ENCODE measurements at places on chromosomes 1 and 21.
A peak's percentile ranks its signal among the peaks of the same experiment; 100 is the strongest.

DNA sequence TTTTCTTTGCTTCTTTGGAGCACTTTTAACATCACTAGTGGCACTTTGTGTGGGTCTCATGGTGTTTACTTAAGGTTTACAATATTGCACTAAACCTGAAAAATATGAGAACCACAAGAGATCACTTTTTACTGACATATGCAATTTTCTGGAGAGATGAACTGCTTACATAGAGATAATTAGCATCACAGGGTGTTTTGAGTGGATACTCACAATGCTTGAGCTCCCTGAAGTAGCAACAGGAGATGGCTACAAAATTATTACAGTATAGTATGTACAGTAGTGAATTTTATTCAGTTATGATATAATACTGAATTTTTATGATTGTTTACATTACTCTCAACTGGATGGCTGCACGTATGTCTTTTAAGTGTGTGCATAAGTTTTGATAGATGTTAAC is 22.6 kb downstream of the RPRD2 start:
- DNase-seq = no peak

DNA sequence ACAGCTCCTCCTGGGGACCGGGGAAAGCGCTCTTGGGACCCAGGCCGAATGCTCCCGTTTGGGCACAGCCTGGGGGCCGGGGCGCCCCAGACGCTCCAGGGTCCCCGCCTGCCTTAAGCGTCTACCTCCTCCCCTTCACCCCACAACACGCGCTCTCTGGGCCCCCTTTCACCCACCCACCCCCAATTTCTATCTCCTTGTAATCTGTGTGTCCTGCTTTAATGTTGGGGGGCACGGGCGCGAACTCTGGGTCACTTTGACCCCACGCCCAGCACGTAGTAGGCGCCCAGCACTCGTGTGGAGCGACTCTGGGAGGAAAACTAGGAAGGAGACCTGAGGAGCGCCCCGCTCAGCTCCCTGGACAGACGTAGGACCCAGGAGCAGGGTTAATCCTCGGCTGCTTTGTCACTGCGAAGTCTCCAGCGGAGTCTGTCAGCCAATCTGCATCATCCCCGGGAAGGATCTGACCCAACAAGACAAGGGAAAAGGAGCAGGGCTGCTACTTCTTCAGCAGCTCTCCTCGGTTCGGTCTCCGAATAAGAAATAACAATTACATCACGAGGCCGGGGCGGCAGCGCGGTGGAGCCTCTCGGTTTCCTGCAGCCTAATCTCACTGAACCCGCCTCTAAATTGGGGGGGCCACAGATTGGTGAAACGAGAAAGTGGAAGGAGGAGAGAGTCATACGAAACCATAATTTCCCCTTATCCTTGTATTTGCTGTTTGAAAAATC is 757 bp upstream of the NRIP1 start:
- peak; percentile 87 for DNase-seq

- DNase-seq = no peak
These were observed 246 bp downstream of the ATP2B4 start for GRCh38 chr1:203626910-203627246.

DNA sequence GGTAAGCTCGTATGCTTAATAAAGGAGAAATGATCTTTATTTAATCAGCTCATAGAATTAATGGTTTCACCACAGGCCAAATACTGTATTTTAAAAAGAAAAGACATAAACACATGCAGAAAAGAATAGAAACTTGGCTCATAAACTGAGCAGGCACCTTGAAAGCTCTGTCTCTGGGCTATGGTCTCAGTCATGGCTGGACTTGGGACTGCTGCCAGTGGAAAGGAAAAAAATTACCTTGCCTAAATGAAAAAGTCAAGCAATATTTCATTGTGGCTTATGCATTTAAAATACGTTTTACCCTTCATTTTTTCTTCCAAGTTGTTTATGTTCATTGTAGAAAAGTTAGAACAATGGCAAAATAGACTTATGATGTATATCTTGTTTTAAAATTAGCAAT is 8.0 kb downstream of the LRRC42 start:
- DNase-seq = no peak

DNA sequence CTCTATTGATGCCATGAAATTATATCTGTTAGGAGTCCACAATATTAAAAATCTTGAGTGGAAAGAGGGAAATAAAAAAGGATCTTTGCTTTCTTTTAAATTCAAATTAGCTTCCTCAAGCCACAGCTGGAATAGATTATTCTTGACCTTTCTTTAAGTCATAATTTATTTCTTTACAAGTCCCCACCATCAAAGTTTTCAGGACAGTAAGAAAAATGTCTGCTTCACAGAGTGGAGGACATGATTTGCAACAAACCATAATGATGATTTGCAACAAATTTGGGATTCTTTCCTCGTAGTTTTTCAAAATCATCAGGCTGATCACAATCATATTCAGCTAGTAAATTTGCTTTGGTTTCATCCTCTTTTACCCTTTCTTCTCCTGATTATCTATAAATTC is 301.8 kb upstream of the NRIP1 start:
- no peak for DNase-seq

DNA sequence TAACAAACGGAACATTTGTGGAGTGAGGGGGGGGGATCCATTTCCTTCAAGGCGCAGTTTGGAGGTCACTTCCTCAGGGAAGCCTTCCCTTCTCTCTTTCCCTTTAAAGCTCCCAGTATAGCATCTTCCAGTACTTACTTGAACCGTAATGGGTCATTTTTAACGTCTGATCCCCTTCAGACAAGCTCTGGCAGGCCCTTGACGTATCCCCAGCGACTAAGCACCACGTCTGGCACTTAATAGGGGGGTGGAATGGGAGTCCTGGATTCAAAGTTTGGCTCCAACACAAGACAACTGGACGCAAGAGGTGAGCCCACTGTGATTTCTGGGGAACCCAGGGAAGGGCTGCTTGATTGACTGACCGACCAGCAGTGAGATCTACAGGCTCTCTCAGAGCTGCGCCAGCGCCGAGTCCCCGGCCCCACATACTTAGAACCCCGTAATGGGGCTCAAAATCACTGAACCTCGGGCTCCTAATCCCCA is 441 bp downstream of the YARS1 start:
- peak; percentile 71 for DNase-seq

DNA sequence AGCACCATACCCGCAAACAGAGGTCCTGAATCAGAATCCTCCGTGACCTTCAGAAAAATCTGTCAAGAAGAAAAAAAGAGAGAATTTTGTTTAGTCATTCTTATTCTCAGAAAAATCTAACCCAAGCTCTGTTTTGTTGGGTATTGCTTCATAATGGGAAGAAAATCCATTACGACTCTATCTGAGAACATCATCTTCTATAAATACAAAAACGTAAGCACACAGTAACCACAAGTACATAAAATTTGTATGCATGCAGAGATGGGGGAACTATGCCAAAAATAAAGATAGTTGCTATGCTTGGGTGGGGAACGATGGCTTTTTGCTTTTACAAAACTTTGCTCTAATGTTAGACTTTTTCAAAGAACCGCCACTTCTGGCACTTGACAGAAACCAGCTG is 84.2 kb downstream of the ABCA4 start:
- DNase-seq = no peak

DNA sequence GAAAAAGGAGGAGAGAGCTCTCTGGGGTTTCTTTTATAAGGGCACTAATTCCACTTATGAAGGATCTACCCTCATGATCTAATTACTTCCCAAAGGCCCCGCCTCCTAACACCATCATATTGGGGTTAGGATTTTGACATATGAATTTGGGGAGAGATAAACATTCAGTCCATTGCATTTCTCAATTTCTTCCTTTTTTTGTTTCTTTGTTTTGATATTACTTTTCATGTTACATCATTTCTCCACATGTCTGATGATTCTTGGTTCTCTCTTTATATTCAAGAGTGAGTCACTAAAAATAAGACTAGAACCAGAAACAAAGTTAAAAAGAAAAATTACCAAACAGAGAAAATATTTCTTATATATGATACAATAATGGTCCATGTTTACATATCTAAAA is 63.2 kb upstream of the DUSP10 start:
- no peak for DNase-seq

DNA sequence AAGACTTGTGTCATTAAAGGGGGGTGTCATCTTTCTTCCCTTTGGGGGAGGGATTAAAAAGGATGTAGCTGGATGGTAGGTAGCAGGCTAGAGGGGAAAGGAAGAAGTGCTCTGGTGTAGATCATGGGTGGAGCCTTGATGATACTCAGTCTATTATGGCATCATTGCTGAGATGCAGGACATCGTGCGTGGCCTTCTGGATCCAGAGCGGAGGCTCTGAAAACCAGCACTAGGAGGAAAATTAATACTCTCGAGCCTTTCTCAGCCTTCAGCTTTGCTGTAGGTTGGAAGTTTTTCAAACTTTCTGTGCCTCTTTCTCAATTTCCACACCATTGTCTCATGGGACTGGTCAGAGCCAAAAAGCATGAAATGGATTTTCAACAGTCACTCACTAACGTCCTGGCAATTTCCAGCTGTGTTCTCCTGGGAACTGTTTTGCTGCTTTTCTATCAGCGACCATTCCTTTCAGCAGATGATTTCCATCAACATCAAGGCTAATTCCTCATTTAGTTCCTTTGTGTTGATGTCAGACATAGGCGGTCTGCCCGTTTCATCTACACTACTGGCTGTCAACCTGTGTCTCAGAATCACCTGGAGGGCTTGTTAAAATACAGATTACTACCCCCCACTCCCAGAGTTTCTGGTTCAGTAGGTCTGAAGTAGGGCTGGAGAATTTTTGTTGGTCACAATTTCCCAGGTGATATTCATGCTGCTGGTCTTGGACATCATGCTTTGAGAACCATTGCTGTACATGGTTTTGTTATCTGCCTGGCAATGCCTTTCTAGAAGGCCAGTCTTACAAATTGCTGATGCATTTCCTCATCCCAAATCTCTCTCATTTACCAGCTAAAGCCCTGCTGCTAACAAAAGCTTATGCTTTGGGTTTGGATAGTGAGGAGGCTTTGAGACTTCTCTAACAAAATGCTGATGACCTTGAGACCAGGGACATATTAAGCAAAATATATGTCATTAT is 7.7 kb downstream of the CACNA1E start:
- DNase-seq = no peak

DNA sequence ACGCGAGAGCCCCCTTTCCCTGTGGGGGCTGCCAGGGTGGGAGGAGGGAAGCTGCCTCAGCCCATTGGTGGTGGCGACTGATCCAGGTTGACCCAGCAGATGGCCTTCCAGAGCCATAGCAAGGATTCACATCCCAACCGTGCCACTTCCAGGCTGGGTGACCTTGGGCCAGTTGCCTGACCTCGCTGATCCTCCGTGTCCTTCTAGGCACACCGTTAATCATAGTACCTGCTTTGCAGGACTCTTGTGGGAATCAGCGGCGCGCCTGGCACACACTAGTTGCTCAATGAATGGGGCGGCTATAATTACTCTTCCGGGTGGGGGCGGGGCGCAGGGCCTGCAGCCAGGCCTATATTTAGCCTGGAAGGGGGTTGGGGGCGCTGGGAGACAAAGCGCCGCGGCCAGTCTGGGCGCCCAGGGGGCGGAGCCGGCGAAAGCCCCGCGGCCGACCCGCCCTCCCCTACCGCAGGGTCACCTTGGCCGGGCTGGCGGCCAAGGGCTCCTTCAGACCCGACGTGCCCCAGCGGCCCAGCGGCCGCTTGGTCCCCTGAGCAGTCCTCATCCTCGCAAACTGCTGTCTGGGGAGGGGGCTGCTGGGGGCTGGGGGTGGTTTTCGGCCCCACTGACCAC is 5.1 kb downstream of the HSPB7 start:
- DNase-seq = peak; percentile 36
